NCI-H1092 (cell line): ENCODE measurements at places on chromosomes 7 and 10.

DNA sequence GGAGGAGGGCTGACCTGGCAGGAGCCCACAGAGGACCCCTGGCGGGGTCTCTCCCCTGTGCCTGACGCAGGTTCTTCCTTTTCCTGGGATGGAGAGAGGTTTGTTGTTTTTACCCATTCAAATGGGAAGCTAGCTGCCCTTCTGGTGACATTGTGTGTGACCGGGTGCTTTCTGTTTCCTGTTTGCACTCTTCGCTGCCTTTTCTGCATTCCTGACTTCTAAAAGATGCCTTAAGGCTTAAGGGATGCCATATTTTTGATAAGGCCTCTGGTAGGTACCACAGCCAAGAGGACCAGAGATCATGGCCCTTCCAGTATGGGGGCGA, 20.3 kb downstream of the ZNF783 start:
- no peak for DNase-seq

GRCh38 chr7:3558400-3558799, 257.3 kb downstream of the SDK1 start:
- DNase-seq, result no peak

DNA sequence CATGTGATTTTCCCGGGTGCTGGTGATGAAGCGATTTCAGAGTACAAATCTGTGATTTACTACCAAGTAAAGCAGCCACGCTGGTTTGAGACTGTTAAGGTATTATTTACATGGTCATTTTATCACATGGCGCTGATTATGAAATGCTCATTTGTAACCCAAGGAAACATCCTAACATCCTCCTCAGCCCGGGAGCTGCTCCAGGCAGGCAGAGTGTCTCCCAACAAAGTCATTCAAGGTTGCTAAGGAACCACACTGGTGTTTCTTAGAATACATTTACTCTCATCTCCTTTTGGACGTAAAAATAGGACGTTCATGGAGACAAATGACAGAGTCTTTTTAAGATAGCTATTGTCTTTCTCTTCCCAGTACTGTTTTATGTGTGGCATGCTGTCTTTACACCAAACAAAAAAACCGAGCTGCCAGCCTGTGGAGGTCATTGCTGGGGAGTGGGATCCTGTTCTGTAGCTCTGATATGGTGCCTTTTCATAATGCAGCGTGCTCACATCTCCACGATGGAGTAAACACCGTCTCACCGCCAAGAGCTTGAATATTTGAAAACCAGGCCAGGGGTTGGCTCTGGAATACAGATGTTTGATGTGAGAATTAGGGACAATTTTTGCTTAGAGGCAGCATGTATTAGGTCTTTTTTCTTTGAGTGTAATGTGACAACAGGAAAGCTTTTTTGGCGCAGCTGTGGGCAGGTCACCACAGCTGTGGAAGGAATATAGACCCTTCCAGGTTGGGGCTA, 119.6 kb downstream of the DOCK1 start:
- DNase-seq, result no peak

- no peak for DNase-seq
Measured at GRCh38 chr10:131638880-131639278, 261.9 kb upstream of the PPP2R2D start.

- DNase-seq, result no peak
Measured at GRCh38 chr10:113997428-113997827, 46.2 kb upstream of the ADRB1 start.

GRCh38 chr10:70515035-70515667, 36.6 kb downstream of the PALD1 start:
- no peak for DNase-seq

GRCh38 chr7:13982940-13983677, 6.4 kb downstream of the ETV1 start:
- DNase-seq, result no peak

DNA sequence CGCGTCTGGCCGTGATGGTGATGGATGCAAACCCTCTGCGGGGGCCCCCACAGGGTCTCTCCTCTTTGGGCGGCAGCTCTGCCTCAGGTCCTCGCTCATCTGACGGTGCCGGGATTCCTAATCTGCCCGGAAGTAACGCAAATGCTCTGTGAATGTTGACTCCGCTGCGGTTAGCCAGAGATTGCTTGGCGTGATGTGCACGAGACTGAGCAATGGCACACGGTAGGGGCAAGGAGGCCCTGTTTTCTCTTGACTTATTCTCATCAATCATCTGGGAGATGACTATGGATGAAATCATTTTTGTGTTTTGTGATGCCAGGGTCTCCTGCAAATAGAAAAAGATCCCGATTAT, 116.5 kb upstream of the ADAM12 start:
- no peak for DNase-seq

GRCh38 chr7:66687186-66687585, 53.3 kb upstream of the RABGEF1 start:
- no peak for DNase-seq

GRCh38 chr10:22344781-22345300, 455 bp upstream of the SPAG6 start:
- no peak for DNase-seq

DNA sequence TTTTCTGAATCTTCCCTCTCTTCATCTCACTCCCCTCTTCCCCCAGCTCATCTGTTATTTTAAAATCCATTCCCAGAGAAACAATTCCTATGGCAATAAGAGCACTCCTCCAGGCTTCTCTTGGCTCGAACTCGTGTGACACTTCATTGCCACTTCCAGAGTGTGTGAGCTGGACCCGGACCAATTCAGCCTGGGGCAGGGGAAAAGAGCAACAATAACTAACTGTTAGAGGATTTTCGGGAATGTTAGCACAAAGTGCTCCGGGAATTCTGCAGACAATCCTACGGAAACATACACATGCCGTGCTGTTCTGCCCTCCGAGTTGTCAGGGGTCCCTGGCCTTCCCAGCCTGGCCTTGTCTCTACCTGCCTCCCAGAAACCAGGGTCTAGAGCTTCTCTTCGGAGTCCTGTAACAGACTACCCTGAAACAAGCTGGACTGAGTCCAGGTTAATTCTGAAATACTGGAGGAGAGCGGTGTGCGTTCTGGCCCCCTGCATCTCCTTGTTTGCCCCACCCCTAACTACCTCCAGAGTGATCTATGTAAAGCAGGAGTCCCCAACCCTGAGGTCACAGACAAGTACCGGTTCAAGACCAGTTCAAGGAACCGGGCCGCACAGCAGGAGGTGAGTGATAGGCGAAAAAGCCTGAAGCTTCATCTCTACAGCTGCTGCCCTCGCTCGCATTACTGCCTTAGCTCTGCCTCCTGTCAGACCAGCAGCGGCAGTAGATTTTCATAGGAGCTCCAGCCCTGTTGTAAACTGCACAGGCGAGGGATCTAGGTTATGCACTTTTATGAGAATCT, 11.3 kb downstream of the COL26A1 start:
- no peak for DNase-seq

- DNase-seq, result no peak
Measured at GRCh38 chr7:107659666-107660065, 962 bp upstream of the SLC26A4 start.

GRCh38 chr10:93742633-93743349, 14.9 kb upstream of the LGI1 start:
- no peak for DNase-seq

- DNase-seq, result no peak
Measured at GRCh38 chr7:8481752-8482446, 48.5 kb downstream of the NXPH1 start.

GRCh38 chr7:158541346-158542010, 46.1 kb downstream of the PTPRN2 start:
- DNase-seq, result no peak

GRCh38 chr7:18320971-18321567, 174.5 kb upstream of the HDAC9 start:
- DNase-seq, result peak; percentile 9

- DNase-seq, result peak; percentile 12
Measured at GRCh38 chr10:114174695-114175188, 739 bp upstream of the CCDC186 start.

DNA sequence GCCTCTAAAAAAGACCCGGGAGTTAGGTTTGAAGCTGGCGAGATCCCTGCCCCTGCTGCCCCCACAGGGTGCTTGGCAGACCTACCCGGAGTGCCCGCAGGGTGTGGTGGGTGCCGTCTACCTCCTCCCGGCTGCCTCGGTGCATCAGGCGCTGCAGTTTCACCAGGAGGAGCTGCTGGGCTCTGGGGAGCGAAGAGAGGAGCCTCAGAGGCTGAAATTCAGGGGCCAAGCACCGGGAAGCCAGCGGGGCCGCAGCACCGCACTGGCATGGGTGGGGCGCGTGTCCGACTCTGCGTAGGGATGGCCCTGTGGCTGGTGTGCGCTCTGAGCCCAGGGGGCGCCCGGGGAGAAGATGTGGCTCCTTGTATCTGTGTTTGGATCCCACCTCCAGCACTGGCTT, 74.3 kb upstream of the GNA12 start:
- DNase-seq, result no peak

DNA sequence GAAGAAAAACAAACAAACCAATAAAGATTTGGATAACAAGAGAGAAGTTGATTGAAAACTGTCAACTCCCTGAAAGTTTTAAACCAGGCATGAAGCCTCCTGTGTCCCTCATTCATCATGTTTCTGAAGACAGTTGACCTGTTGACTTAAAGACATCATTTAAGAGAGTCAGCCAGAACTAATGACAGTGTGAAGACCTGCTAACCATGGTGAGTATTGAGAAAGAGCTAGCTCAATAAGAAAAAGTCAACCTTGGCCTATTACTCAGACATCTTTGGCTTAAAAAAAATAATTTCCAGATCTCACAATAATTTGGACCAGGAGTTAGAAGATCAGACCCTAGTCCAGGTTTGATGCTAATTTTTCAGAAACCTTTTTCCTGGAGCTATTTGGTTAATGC, 45.3 kb upstream of the ANKRD1 start:
- DNase-seq, result no peak
